ENCODE measurements at places on chromosomes 7 and 10.

DNA sequence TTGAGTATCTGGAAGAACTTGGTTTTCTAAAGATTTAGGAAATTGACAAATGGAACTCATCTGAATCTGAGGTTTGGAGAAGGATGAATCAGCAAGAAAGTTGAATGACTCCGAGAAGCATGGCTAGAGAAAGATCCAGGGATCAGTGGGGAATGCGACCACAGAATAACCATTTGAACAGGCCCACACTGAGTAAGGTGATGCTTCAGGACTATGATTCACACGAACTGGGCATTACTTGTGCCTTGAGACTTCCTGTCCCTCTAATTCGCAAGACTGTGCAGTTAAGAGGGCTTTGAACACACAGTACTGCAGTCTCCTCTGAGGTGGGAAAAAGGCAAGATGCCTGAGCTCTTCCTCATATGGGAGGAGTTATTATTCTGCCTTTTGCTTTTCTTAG is 395.5 kb upstream of the POM121L12 start:
- no peak for DNase-seq

DNA sequence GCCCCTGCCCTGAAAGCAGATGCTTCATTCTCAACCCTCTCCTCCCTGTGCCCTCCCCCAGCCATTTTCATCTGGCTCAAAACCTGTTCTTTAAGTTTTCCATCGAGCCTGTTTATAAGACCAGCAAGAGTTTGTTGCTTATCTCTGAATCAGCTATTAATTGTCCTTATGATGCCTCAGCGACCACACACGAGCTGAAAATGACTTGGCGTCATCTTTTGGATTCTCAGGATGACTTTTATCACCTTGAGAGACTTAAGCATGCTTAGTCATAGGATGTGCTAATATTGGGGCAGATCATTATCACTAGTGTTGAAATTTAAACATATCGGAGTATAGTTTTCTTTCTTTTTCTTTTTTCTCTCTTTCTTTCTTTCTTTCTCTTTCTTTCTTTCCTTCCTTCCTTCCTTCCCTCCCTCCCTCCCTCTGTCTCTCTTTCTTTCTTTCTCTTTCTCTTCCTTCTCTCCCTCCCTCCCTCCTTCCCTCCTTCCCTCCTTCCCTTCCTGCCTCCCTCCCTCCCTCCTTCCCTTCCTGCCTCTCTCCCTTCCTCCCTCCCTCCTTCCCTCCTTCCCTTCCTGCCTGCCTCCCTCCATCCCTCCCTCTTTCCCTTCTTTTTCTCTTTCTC is 184.5 kb downstream of the PHTF2 start:
- no peak for DNase-seq

DNA sequence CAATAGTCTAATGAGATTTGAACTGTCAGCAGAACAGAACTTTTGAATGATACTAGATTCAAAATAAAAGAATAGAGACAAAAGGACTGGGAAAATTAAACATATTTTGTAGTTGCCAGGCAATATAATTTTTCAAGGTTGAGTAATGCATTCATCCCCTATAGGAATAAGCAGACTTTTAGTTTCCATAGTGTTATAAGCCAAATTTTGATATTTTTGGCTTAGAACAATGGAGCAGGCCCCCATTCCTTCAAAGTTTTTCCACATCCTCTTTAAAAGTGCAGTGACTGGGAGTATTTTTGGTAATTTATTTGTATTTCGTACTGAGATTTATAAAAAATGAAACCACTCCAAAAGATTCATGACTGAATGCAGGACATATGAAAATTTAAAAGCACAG is 24.0 kb downstream of the MEOX2 start:
- no peak for DNase-seq

- no peak for DNase-seq
These were observed 24.6 kb upstream of the IMMP2L start for GRCh38 chr7:111586711-111587409.

GRCh38 chr7:111081546-111082267 is 9.2 kb upstream of the LRRN3 start:
- DNase-seq, result no peak

- DNase-seq, result no peak
These were observed 45.7 kb downstream of the POLR3A start for GRCh38 chr10:77983384-77984341.

DNA sequence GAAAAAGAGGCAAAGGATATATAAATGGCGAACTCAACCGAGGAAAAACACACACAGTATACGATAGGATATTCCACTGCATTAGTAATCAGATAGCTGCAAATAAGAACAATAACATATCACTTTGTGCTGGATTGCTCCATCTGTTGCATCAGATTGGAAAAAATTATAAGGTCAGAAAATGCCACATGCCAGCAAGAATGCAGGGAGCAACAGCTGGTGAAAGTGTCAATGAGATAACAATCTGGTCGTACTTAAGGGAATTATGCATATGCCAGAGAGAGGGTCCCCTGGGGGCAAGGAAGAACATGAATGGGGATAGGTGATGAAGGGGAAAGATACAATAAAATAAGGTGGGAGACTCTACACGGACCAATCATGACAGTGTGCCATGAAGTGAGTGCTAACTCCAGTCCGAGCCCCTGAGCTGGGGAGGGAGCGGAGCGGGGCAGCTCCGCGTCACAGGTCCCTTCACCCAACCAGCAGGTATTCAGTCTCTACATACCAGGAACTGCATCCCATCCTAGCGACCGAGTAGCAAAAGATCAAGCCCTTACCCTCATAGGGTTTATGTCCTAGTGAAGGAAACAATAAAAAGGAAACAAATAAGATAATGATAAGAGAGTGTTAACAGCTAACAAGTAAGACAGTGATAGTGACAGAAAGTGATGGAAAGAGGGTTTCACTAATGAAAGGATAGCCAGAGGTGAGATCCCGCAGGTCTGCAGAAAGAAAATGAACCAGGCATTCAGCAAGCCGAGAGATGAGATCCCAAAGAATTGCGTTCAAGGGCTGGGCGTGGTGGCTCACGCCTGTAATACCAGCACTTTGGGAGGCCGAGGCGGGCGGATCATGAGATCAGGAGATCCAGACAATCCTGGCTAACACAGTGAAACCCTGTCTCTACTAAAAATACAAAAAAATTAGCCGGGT is 9.4 kb downstream of the MPP7 start:
- no peak for DNase-seq

DNA sequence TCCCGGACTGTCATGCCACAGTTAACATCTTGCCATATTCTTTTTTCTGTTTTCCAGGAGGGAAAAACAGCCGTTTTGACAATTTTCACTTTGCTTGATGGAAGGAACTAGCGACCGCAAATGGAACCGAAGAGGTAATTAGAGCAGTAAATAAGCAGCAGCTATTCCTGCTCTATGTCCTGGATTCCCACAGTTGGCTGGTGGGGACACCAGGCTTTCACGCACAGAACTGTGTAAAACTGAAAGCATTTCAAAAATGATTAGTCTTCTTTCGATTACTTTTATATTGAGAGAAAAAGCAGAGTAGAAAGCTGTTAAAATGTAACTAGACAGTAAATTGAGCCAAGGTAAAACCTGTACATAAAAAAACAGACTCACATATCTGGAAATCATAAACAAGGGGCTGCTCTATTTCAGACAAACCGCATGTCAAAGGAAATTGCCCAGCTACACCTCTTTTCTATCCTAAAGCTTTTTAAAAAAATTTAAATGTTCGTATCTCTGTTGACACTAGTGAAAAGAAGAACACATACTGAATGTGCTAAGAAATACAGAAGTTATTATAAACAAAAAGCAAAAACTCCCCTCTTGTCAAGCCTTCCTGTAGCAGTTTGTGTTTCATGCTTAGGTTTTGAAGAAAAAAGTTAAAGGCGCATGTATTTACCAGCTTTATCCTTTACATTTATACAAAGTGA is 93.4 kb downstream of the RNF216 start:
- DNase-seq, result no peak

DNA sequence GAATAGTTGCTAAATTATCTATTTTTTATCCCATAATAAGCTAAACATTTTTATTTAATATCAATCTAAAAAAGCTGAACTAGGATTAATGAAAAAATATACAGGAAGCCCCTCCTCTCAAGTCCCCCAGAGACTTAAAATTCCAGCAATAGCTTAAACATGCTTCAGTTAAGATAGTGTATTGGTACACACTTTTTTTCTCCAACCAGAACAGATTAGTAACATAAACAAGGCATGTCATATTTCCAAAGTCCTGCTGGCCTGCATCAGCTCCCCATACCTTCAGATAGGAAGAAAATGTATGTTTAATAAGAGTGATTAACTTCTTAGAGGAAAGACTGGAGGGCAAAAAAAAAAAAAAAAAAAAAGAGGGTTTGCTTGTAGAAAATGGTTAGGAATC is 7.1 kb downstream of the TBX20 start:
- DNase-seq, result no peak

DNA sequence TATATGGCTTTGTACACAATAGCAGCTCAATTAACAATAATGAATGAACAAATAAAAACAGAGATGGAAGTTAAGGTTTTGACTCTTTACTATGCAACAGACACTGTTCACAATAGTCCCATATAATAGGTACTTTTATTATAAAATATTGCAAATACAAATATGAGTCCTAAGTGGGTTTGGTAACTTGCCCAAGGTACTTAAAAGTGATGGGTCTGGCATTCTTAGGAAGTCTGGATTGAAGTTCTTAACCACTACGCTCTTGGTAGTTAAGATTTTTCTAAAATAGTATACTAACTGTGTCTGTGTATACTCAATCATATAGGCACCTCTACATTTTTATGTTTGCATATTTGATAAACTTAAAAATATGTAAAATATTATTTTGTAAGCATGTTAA is 55.5 kb downstream of the HGF start:
- no peak for DNase-seq

DNA sequence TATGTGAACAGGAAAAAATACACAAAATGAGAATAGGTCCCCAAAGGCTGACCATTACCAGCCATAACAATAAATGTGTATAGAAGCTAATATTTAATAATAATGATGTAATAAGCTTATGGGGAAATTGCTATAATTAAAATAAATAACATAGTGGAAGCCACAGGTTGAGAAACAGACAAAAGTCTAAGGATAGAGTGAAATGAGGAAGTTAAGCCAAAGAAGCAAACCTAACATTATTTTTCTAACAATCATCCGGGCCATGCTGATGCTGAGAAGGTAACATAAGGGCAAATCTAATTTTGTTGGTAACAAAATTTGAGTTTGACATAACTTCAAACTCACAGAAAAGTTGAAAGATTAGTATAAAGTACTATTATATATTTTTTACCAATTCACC is 115.9 kb downstream of the MICU1 start:
- no peak for DNase-seq

- DNase-seq, result no peak
These were observed 37.3 kb downstream of the MET start for GRCh38 chr7:116709336-116709735.

DNA sequence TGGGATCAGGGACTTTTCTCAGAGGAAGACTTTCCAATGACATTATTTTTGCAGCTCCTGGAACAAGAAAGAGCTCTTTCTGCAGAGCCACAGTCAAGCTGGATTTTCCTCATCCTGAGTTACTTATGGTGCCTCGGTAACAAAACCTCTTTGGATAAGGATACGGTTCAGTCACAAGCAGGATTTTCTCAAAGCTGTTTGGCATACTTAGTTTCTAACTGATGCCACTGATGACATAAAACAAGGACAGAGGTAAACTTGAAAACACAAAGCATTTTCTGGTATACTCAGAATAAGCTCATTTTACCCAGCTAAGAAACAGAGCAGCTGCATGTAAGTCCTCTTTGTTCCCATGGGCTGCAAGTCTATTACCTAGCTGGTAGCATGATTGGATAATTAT is 340.9 kb upstream of the MEOX2 start:
- no peak for DNase-seq

GRCh38 chr7:148803094-148803493 is 81.0 kb downstream of the EZH2 start:
- DNase-seq, result no peak

Measured in stimulated activated CD4-positive, alpha-beta T cell treated with anti-CD3 and anti-CD28 coated beads, Interleukin-4, amount 100 ng/mL, for 48 hours (primary cell).